ENCODE measurements at places on chromosomes 1 and 21. TPM values are rescaled to one million over a fixed set of nuclear protein-coding genes. Genes with fewer than 3 reads are reported as not detected.

DNA sequence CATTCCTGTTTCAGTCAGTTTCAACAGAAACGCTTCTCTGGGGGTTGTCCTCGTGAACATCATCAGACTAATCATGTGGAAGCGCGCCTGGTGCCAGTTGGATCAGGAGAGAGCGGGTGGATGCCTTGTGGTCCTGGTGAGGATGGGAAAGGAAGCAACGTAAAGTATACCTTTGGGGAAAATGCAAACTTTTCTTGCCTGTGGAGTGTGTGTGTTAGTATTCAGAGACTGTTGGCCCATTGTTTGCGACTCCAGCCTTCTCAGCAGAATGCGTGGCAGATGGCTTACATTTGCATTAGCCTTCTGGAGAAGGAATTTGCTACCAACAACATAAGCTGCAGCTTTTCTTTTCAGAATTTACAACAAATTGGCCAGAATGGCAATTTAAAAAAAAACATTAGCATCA lies 173.9 kb downstream of the RWDD3 start:
- DNase-seq: no peak

DNA sequence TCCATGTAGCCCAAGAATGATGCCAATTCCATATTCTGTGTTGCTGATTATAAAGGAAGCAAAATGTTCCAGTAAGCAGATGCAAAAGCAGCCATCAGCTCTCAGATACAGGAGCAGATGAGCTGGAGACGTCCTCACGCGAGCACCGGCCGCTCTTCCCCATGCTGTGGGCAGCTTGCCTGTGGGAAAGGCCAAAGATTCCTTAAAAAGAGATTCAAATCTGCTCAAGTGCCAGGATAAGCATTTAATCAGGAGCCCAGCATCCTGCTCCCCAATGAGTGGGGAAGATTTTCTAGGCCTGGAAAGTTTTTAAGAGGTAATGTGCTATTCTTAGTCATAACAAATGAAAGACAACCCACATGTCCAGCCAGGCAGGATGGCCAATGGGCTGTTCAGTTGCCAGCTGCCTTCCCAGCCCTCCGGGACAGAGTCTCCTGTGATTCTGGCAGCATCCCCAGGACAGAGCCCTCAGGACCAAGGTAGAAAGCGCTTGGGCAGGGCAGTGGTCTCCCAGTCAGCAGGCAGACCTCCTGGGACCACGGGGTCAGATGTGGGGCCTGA lies 108.2 kb upstream of the TMPRSS2 start:
- no peak for DNase-seq

GRCh38 chr1:158076441-158076840 lies 83.0 kb downstream of the KIRREL1 start:
- DNase-seq: no peak

DNA sequence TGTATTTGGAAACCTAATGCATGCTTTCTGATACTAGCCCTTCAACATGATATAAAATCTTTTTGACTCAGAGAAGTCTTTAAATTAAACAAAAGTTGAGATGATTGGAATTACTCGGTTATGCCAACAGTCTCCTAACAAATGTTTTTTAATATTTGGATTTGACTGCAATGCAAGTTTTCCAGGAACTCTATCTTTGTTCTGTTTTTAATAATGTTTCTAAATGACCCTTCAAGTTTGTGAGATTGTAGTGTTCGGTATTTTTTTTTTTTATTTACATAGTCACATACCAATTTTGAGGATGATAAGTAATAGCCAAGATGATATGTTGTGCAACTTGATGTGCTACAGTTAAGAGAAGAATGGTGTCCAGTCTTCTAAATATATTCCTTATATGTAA lies 258.0 kb downstream of the FMN2 start:
- DNase-seq: no peak

- no peak for DNase-seq
Observed at GRCh38 chr1:201466492-201466891, 2.5 kb downstream of the PHLDA3 start.

DNA sequence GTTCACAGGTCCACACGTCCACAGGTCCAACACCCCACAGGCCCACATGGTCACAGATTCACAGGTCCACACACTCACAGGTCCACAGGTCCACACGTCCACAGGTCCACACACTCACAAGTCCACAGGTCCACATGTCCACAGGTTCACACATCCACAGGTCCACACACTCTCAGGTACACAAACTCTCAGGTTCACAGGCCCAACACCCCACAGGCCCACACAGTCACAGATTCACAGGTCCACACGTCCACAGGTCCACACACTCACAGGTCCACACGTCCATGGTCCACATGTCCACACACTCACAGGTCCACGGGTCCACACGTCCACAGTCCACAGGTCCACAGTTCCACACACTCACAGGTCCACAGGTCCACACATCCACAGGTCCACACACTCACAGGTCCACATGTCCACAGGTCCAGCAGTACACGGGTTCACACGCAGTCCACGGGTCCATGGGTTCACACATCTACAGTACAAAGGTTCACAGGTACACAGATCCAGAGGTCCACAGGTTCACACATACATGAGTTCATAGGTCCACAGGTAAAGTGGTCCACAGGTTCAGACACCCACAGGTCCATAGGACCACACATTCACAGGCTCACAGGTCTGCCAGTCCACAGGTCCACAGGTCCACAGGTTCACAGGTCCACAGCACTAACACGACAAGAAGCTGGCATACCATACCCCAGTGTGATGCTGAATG lies 39.3 kb upstream of the COL6A2 start:
- no peak for DNase-seq

GRCh38 chr21:30072496-30072895 lies 94.1 kb downstream of the CLDN17 start:
- no peak for DNase-seq

DNA sequence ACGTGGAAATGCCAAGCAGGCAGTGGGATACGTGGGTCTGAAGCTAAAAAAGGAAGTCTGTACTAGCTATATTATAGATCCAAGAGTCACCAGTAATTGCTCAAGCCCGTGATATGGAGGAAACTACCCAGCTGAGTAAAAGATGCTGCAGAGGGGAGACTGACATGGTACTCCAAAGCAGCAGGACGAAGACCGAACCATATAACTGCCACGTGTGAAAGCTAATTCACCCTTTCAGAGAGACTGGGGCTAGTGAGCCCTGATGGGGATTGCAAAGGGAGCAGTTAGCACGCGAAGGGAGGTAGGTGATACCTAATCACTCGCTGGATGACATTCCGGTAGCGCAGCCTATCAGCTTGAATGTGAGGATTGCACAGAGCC lies 316 bp downstream of the AP4B1 start:
- DNase-seq: no peak

GRCh38 chr1:65198096-65198495 lies 50.1 kb downstream of the AK4 start:
- no peak for DNase-seq

DNA sequence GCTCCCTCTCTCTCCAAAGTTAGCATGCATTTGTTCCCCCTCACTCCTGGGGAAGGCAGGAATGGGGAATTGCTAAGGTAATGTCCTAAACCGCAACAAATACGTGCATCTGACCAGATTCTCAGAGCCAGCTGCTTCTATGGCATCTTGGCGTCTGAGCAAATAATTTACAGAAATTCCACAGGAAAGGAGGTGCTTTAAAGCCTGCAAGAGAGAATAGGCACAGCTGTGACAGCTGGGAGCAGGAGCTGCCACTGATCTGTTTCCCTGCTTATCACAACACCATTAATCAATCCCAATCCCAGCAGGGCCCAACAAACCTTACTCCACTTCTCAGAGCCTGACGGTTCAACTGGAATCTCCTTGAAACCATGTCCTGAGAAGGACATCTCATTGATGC lies 83.5 kb upstream of the ZNF281 start:
- DNase-seq: no peak

GRCh38 chr1:82152356-82153271 lies 351.9 kb downstream of the ADGRL2 start:
- no peak for DNase-seq

DNA sequence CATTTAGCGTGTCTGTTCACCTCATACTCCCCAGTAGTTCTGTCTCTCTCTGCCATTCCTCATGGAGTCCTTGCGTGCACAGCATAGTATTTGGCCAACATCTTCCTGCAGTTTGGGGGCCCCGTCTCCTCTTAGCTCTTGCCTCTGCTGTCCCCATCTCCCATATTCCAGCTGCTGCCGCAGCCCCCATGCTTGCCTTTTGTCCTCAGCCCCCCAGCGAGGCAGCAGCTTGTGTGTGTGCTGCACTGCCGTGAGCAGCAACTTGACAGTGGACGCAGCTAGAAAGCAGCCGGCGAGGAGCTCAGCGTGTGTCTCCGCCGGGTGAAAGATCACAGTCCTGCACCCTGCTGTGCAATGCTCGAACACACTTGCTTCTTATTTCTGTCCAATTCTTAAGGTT lies 164.2 kb upstream of the COL6A1 start:
- no peak for DNase-seq

GRCh38 chr1:47257224-47257623 lies 25.2 kb upstream of the TAL1 start:
- no peak for DNase-seq

- no peak for DNase-seq
Observed at GRCh38 chr1:57248830-57249229, 175.0 kb downstream of the DAB1 start.

- DNase-seq: no peak
Observed at GRCh38 chr1:201336711-201337450, 40.6 kb downstream of the TNNT2 start.

DNA sequence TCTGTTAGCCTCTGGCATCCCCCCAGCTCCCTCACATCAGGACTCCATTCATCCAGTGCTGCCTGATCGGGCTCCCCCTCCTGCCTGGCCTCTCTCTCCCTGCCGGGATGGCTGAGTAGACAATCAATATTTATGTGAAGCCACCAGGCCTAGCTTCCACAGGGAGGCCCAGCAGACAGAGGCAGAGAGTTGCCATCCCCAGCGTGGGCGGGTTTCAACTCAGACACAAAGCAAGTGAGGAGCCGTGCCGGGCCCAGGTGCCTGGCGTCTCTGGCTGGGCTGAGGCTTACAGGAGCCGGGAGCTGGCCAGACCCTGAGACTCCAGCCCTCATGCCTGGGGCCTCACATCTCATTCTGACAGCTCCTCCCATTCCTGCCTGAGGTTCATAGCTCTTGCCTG lies 34.5 kb upstream of the ATP2B4 start:
- no peak for DNase-seq

GRCh38 chr1:37294529-37294928 lies 179.9 kb upstream of the ZC3H12A start:
- DNase-seq: no peak

DNA sequence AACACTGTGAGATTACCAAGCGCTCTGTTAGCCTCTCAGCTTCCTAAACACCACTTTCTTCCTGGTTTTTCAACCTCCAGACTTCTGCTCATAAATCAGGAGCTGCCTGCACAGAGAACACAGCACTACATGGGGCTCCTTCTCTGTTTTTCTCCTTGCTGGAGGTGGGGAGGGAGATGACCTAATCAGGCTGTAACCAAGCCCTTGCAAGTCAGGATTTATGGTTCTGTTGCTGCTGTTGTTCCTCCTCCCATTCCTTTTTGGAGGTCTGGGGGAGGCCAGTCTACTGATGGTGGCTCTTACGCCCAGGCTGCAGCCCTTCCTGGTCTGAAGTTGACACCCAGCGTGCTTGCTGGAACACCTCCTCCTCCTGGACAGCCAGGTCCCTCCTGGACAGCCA lies 80.9 kb upstream of the AJAP1 start:
- no peak for DNase-seq

DNA sequence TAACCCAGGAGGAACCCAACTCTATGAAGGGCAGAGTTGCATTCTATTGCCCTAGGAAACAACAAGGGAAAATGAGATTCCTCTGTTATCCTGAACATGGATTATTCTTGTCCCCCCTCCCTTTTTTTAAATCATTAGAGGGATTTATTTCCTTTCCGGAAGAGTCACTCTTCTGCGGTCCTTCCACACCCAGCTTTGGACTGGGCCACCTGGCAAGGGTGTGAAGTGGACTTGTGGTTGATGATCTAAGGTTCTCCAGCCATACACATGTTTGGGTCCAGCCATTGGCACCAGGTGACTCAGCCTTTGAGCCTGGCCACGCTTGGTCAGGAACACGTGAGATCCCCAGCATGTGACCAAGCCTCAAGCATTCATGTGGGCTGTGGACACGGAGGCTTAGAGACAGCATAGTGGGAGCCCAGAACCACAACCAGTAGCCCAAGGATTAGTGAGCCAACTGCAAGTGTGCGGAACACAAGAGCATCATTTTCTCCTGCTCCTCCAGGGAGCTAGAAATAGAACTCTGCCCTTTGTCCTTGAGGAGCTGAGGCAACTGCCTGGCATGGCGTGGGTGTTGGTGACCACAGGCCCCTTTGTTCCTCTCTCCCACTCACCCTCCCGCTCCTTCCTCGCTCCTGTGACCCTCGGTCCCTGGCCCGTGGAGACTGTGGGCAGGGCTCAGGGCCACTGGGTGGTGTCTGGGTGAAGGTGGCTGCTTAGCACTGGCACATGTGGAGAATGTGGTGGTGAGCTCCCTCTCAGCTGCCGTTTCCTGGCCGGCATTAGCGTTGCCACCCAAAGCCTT lies 50.1 kb downstream of the NENF start:
- DNase-seq: peak; percentile 90

Gene LGR6
- not detected for total RNA-seq

Gene HSD3B2
- not detected for total RNA-seq

Gene SLC35F3
- 2.2 TPM for total RNA-seq

Gene BMP8B
- total RNA-seq: 0.58 TPM

Gene KRTAP19-3
- total RNA-seq: not detected

Gene LRIG2
- total RNA-seq: 3.9 TPM

Gene LCA5L
- total RNA-seq: 0.65 TPM

Gene SEMA4A
- 1.4 TPM for total RNA-seq

Gene CASQ1
- total RNA-seq: not detected

Gene PRAMEF7
- total RNA-seq: not detected

Gene SCNM1
- total RNA-seq: 44.9 TPM

Gene CFHR2
- not detected for total RNA-seq

Gene CPLANE2
- 2.8 TPM for total RNA-seq

Gene S100PBP
- 26.6 TPM for total RNA-seq

Gene PODN
- not detected for total RNA-seq

Gene BROX
- total RNA-seq: 36.3 TPM

Gene FNDC5
- total RNA-seq: not detected

Gene COL9A2
- 6.7 TPM for total RNA-seq

Gene DPT
- not detected for total RNA-seq
